ENCODE measurements at places on chromosomes 1 and 21. TPM values are rescaled to one million over a fixed set of nuclear protein-coding genes. Genes with fewer than 3 reads are reported as not detected.

Gene RNU1-4
- total RNA-seq: under 0.01 TPM

Gene RCSD1
- total RNA-seq: 0.27 TPM

Gene LYPD8
- not detected for total RNA-seq

Gene BCAN
- total RNA-seq: not detected

Gene SPAG17
- 0.08 TPM for total RNA-seq

Gene ADGRB2
- 0.39 TPM for total RNA-seq

Gene AIRE
- not detected for total RNA-seq

Gene FTCD
- total RNA-seq: not detected

Gene FHAD1
- total RNA-seq: 0.11 TPM

Gene NID1
- total RNA-seq: 8.4 TPM

Gene SPRR1B
- 43.3 TPM for total RNA-seq

Gene PRR9
- not detected for total RNA-seq

Gene HNRNPCL4
- not detected for total RNA-seq

Gene C4BPB
- not detected for total RNA-seq

Gene PRAMEF5
- total RNA-seq: not detected

Gene MYOG
- total RNA-seq: not detected

Gene CLDN14
- total RNA-seq: not detected

Gene PDZK1IP1
- total RNA-seq: 3.5 TPM

Gene FCER1G
- not detected for total RNA-seq

Gene LGR6
- 0.04 TPM for total RNA-seq

Data from hair follicular keratinocyte (primary cell).